Stimulated activated CD8-positive, alpha-beta memory T cell treated with anti-CD3 and anti-CD28 coated beads, Interleukin-15, amount 100 ng/mL, for 4 hours (primary cell): ENCODE measurements at places on chromosomes 4 and X.

- DNase-seq = no peak
Measured at GRCh38 chr4:137664046-137664387, 131.7 kb upstream of the PCDH18 start.

DNA sequence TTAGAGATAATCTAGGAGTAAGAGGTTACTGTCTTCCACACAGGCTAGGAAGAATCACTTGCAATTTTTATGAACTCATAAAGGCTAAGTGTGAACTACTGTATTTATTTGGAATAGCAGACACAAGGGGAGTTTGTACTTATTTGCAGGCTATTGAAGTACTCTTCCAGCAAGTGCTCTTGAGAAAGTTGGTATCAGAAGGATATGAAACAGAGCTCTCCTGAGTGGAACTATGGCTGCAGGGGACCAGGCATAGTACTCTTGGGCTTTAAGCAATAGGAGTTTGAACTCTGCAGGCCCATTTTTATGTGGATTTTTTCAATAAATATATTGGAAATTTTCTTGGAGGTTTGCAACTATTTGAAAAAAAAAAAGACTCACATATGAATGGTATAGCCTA lies 756.3 kb upstream of the ATOH1 start:
- no peak for DNase-seq

DNA sequence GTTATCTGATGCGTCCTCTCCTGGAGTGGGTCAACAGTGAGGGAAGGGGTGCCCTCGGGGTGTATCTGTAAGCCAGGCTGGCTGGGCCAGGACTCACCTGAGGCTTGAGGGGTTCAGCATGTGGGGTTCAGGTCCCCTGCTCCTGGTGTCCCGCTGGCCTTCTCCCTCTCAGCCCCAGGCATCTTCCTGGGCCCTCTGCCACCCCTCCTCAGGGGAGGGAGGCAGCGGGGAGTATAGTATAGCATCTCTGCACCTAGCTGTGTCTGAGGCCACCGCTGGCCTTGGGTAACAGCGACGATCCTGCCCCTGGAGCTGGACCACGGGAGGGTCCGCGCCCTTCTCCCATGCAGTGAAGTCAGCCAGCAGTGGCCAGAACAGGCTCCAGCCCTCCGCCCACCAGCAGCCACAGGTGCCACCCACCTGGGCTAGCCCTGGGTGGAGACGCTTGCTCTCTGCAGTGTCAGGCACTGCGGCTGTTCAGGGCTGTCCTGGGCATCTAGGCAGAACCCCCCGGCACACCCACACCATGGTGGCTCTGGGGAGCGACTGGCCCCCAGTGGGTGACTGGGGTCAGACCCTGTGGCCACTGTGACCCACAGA lies 110.7 kb upstream of the NKX1-1 start:
- no peak for DNase-seq

GRCh38 chr4:151541389-151542071 lies 132.6 kb downstream of the FHIP1A start:
- no peak for DNase-seq

DNA sequence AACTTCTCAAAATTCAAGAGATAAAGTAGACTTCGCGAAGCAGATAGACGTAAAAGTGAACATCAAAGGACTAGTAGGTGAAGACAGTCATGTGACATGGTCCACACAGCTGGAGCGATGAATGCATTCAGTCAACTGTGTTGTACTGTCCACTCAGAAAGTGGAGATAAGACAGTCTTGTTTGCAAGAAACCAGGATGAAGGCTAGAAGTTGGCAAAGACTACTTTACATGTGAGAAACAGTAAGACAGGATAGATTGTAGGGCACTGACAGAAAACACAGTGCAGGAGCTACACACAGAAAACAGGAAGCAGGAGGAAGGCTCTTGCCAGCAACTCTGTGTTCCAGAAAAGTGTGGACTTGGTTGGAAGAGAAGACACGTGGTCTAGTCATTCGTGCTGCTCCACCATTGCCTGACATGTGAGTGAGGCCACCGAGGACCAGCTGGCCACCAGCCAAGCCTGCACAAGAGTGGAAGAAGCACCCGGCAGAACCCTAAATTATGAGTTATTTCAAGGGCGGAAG lies 78.9 kb downstream of the FAT1 start:
- no peak for DNase-seq

GRCh38 chr4:144599621-144600020 lies 46.3 kb upstream of the HHIP start:
- no peak for DNase-seq

DNA sequence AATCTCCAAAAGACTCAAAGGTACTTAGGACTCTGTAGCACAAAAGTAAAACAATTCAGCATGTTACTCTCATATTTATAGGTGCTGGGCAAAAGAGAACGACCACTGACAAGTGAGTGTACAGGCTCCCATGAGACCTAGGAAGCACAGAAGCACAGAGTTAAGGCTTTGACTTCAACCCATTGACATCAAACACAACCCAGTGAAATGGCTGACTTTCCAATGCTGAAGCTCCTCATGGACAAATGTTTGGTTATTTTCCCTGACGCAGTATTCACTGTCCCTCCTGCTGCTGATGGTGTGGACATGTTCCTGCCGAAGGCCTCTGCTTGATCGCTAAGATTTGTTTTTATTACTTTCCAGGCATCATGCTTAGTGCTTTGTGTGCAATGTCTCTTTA lies 148.7 kb downstream of the TSPAN5 start:
- DNase-seq = no peak

DNA sequence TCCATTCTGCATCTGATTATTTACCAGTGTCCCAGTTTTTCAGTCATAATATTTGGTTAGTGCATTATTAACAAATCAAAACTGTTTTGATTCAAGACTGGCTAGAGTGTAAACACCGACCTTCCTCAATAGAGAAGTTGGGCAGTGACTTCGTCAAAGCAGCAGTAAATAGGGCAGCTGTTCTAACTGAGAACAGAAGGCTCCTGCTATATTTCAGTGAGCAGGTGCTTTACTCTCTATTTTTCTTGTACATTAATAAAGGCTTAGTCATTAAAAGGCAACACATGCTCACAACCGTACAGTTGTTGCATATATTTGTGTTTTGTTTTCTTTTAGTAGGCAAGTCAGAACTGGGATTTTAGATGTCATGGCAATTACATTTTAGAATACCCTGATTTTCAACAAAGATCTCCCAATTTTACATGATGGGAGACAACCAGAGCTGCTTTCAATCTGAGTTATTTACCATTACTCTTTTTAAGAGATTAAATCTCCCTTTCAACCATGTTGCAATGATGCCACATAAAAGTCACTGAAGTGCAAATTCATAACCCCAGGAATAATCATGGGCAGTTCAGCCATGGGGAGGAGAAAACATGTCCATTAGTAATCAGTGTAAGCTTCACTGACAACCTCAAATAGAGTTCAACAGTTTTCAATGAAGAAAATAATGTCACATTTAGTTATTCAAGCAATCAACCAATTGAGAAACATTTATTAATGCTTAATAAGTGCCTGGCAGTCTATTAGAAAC lies 233.3 kb downstream of the NDST4 start:
- no peak for DNase-seq

DNA sequence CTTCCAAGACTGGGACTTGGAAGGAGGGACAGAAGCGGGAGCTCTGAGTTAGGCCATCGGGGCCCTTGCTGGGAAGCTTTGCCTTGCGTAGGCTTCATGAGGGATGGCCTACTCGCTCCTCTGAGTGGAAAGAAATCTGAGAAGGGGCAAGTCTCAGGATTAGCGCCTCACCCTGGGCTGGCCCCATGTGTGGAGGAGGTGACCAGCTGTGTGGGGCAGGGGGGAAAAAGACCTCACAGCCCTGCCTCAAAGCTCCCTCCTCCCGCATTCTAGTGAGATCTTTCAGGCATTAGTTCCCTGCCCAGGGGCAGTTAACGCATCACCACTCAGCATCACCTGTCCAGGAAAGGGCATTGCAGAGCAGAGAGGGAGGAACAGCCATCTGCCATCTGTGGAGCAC lies 156.1 kb downstream of the ENPP6 start:
- DNase-seq = no peak

DNA sequence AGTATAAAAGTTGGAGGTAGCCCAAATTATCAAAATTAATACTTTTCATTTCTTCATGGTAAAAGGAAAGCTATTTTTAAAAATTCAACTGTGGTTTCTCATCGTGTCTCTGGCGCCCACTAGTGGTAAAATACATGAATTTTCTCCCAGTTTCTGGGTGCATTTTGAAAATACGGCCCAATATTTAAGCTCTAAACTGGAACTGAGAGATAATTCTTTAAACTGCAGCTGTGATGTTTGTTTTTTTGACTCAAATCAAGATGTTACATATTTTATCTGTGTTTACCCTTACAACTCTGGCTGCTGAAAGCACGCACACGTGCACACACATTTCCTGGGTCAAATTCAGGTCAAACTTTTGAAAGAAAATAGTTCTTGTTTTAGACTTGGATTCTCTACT lies 123.9 kb upstream of the ACSL4 start:
- DNase-seq = no peak

GRCh38 chr4:26213317-26213716 lies 107.5 kb upstream of the RBPJ start:
- no peak for DNase-seq

GRCh38 chr4:6917461-6918271 lies 8.0 kb downstream of the TBC1D14 start:
- DNase-seq = no peak

DNA sequence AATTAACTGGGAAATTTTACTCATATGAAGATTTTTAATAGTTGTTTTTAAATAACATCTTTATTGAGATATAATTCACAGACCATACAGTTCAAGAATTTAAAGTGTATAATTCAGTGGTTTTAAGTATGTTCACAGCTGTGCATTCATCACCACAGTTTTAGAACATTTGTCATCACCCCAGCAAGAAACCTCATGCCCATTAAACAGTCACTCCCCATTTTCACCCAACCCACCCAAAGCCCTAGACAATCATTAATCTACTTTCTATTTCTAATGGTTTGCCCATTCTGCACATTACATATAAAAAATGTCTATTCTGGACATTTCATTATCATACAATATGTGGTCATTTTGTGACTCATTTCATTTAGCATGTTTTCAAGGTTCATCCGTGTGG lies 2.8 kb downstream of the UPRT start:
- DNase-seq = no peak

GRCh38 chr4:6287017-6287788 lies 17.6 kb downstream of the WFS1 start:
- DNase-seq = no peak

DNA sequence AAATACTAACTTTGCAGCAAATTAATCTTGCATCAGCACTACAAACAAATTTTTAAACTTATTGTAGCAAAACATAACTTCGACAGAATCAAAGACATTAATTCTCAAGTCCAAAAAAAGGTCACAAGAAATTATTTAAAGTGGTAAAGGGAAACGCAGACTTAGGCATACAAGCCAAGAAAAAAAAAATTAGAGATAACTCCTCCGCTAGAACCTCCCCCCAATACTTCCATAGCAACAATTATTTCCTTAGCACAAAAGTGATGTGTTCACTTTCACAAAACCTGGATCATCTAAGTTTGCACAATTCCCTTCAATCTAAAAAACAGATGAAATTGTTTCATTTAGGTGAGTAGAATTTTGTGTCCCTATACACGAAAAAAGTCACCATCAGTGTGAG lies 1.1 kb downstream of the LRBA start:
- no peak for DNase-seq

DNA sequence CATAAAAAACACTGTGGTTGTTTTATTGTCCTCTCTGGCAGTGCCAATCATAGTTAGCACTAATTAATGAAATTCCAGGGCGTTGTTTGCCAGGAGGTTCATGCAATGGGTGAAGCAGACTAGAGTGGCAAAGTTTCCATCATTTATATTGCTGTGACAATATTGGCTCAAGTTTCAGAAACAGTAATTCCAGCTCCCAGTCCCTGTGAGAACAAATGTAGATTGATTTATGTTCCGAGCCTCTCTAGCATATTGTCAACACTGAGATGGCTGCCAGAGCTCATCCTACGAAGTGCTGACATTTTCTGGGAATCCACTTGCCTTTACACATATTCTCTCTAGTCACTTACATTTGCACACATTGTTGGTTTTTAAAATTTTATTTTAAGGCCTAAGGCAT lies 440.0 kb upstream of the IGFBP7 start:
- DNase-seq = no peak

GRCh38 chrX:65928522-65928921 lies 111.4 kb downstream of the VSIG4 start:
- no peak for DNase-seq

GRCh38 chrX:19789376-19789775 lies 98.0 kb downstream of the SH3KBP1 start:
- no peak for DNase-seq

- no peak for DNase-seq
Measured at GRCh38 chrX:2283111-2283859, 217.5 kb downstream of the DHRSX start.

DNA sequence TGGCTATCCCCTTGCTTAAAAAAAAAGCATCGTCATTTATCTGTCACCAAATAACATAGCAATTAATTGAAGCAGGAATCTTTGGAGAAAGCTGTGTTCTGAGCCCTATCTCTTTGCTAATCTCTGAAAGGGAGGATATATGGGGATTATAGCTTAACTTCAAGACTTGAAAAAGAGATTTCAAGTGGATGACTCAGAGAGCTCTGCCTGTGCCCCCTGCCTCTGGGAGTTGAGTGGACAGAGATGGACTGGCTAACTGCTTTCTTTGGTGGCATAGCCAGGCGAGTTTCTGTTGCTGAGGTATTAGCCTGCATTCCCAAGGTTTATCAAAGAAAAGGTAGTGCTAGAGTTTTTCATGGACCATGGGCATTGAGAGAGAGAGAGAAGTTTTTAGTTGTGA lies 91.6 kb downstream of the DDIT4L start:
- DNase-seq = no peak

DNA sequence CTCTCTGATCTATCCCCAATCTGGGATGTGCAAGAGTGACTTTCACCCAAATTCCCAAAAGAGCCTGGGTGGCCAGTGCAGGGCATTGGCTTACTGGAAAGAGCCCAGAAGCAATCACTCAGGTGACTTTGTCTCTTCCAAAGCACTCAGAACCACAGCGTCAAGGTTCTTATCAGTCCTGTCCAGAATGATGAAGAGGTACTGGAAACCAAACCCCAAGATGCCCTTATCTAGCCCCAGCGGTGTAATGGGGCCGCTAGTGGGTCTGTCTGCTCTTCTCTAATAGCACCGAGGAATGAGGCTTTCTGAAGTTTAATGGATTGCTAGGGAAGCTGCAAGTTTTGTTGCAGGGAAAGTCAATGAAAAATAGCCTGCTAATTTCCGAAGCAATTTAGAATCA lies 21.6 kb downstream of the CLNK start:
- DNase-seq = no peak

- no peak for DNase-seq
Measured at GRCh38 chr4:122129061-122129460, 23.1 kb upstream of the BLTP1 start.

- DNase-seq = no peak
Measured at GRCh38 chrX:46912098-46912602, at the start of gene JADE3. TSS of gene JADE3 (plus strand) at chrX:46912421. CDS start at chrX:46984895, 72,474 bp downstream.
